Right renal cortex interstitium (tissue), 3 donors: ENCODE measurements at places on chromosomes 11 and 22.

DNA sequence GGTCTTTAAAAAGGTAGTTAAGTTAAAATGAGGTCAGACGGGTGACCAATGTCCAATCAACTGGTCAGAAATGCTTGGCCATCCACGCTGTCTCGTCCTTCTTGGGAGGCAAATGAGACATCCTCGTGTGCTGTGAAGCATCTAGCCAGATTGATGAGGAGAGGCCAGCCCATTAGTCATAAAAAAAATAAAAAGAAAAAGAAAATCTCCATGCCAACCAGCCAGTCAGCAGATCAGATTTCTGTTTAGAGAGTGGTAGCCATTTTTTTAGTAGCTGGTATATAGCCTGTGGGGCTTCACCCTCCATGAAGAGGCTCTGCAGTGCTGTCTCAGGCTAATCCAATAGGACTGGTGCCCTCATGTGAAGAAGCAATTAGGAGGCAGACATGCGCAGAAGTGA, 343.1 kb upstream of the SYN3 start:
- no peak for DNase-seq

DNA sequence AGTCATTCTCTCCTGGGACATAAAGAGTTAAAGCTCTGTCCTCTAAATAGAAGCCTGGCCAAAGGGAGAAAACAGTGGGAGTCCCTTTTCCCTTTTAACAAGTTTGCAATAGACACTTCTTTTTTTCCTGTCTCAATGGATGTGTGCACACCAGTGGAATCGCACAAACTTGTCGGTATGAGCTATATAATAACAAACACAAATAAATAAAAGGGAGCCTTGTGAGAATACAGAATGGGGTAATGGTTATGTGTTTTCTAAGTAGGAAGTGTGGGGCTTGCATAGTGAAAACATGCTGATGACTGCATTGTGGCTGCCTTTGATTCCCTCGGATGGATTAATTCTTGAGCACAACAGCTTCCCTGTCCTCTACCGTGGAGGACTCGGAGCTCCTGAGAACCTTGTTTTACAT, 131.9 kb downstream of the WNT7B start:
- DNase-seq = no peak

GRCh38 chr11:125402435-125402834, 93.6 kb downstream of the FEZ1 start:
- DNase-seq = no peak

GRCh38 chr11:128595221-128595620, 7.9 kb upstream of the ETS1 start:
- no peak for DNase-seq

DNA sequence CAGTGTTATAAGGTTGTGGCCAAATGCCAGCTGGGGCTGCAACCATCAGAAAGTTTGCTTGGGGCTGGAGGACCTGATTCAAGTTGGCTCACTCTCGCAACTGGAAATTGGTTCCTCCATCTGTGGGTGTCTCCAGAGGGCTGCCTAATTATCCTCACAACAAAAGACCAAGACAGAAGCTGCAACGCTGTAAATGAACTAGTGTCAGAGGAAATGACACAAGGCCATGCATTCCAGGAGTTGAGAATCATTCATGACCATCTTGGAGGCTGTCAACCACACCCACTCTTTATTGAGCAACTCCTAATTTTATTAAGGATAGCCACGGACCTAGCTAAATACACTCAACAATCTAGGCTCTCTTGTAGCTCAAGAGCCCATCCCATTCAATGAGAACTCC, 1060.8 kb downstream of the OPCML start:
- no peak for DNase-seq

DNA sequence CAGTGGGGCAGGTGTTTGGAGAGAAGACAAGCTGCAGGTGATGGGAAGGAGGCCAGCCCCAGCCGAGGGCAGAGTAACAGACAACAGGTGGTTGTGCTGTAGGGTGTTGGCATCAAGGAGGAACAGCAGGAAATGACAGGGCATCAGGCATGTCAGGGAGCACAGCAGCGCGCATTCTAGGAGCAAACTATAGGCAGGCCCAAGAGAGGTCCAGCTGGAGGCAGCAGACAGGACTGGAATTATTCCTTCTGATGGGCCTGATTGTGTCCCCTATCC, 13.6 kb downstream of the ADM start:
- no peak for DNase-seq

GRCh38 chr11:67288452-67289225, 464 bp upstream of the ANKRD13D start:
- no peak for DNase-seq

GRCh38 chr11:129373489-129373953, 2.1 kb upstream of the BARX2 start:
- DNase-seq = no peak

DNA sequence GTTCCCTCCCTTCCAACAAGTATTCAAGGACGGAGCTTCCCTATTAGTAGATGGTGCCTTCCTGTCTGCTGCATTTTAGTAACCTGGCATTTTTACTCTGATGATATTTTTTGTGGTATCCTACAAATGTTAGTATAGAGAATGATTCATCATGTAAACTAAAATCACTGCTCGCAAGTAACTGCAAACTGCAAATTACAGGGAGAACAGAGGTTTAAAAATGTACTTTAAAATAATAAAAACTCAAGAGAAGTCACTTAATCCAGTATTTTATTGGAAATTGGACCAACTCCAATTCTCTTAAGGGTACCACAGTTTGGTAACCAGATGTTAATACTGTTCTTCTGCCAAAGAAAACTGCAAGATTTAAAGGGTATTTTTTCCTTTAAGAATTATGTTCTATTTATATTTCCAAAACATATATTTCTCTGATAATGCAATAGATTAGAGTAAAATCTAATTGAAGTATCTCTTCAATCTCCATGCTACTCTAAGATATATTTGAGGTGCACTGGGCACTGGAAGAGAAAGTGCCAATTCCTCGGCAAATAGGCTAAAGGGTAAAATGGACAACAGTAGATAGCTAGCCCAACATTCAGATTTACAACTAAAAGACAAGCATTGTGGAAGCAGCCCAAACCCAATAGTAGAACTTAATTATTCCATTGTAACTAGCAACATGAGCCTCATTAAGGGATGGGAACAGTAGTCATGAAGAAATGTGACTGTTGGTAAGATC, 298.0 kb downstream of the TTC28 start:
- no peak for DNase-seq

DNA sequence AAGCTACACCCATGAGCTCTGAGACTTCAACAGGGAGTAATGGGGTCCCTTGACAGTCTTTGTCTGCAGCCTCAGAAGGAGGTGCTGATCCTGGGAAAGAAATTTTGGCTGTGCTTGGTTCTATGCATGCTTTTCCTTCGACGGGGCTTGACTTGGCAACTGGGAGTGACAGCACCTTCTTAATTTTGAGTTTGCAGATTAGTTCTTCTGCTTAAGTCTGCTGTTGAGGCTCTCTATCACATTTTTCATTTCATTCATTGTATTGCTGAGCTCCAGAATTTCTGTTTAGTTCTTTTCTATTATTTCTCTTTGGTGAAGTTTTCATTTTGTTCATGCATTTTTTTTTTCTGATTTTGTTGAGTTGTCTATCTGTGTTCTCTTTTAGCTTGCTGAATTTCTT, 125.6 kb downstream of the SNX19 start:
- DNase-seq = no peak

DNA sequence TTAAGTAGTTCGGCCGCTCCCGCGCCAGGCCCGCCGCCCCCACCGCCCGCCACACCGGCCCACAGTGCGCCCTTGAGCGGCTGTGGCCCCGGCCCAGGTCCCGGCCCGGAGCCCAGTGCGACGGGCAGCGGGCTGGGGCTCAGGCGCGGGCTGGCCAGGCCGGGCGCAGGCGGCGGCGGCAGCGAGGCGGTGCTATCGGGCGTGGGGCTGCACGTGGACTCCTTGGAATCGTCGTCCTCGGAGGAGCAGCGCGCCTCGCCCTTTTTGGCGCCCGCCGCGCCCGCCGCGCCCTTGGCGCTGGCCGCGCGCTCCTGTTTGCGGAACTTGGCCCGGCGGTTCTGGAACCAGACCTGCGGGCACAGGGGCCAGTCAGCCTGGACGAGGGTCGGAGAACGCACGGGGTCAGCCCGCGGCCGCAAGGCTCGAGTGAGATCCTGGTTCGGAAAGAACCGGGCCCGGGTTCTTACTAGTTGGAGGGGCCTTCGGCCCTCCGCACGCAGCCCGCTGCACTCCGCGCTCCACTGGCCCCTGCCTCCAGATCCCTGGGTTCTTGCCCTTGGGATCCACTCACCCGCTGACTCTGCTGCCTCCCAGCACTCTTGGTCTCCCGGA, 4.0 kb downstream of the PHOX2A start:
- DNase-seq = no peak

GRCh38 chr22:25023879-25024278, 71.4 kb downstream of the KIAA1671 start:
- no peak for DNase-seq

DNA sequence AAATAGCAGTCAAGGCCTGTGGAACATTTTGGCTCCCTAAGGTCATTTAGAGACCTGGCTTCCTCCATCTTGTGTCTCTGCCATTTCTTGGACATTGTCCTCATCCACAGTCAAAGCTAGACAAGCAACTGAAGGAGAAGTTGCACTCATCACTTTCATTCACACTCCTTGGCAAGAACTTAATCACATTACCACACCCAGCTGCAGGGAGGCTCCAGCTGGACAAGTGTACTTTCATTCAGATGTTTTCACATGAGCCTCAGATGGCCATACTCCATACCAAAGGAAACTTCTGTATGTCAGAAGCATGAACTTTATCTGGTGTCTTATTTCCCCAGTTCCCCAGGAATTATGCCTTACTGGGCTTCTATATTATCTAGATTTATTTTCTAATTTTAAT, 537.4 kb downstream of the TMEM135 start:
- no peak for DNase-seq

GRCh38 chr11:44387825-44388224, 77.9 kb upstream of the ALX4 start:
- no peak for DNase-seq

- DNase-seq = no peak
These were observed 115.8 kb upstream of the TMEM45B start for GRCh38 chr11:129699711-129700304.

DNA sequence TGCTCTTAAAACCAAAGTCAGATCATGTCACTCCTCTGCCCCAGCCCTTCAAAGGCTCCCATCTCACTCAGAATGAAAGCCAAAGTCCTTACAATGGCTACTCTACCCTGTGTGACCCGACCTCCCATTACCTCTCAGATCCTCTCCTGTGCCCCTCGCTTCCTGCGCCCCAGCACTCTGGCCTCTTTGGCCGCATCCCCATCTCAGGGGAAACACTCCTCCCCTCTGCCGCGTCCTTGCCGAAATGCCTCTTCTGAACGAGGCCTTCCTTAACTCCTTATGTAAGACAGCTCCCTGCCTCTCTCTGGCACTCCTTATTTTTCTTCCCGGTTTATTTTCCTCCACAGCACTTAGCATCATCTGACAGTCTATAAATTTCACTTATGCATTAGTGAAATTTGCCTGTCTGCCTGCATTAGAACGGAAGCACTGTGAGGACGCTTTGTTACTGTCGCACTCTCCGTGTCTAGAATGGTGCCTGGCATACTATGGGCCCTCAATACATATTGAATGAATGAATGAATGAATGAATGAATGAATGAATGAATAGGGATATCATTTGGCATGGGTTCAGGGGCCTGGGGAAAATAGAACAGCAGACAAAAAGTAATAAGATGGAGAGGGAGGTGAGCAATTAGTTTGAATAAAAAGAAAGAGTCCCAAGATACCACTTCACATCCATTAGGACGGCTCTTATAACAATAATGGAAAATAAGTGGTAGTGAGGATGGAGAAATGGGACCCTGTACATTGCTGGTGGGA, 137.8 kb downstream of the CEP164 start:
- DNase-seq = no peak

GRCh38 chr11:118845369-118845768, 38.3 kb upstream of the CXCR5 start:
- DNase-seq = no peak

DNA sequence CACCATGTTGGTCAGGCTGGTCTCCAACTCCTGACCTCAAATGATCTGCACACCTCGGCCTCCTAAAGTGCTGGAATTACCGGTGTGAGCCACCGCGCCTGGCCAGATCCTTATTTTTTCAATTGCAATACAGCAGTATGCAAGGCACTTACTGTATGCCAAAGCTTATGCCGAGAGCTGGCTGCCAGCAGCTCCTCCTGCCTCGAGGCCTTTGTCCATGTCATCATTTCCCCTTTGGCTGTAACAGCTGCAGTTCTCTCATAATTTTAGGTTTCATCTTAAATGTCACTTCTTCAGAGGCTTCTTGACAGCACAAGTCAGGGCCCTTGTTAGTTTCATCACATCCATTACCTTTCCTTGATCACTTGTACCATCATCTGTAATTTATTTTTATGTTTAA, 1.5 kb upstream of the SREBF2 start:
- DNase-seq = no peak
